Hematopoietic multipotent progenitor cell treated with erythropoietin and hydrocortisone succinate and interleukin-3 and kit ligand, for 17 days (in vitro differentiated cells): ENCODE measurements at places on chromosomes 13 and 19.

GRCh38 chr13:79745081-79745480 lies 264.1 kb downstream of the NDFIP2 start:
- DNase-seq, result no peak

DNA sequence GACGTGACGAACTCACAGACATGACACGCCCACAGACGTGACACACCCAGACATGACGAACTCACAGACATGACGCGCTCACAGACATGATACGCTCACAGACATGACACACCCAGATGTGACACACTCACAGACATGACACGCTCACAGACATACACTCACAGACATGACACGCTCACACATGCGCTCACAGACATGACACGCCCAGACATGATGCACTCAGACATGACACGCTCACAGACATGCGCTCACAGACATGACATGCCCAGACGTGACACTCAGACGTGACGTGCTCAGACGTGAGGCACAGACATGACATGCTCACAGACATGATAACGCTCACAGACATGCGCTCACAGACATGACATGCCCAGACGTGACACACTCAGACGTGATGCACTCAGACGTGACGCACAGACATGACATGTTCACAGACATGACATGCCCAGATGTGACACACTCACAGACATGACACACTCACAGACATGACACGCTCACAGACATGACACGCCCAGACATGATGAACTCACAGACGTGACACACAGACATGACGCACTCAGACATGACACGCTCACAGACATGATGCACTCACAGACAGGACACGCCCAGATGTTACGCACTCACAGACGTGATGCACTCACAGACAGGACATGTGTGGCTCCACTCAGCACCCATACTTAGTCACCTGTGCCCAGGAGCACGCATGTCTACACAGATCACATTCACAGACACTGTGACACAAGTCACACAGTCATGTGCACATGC lies 8.1 kb downstream of the ERFL start:
- no peak for DNase-seq

- peak; percentile 57 for DNase-seq
These were observed 591 bp downstream of the DEDD2 start for GRCh38 chr19:42216653-42217519.

DNA sequence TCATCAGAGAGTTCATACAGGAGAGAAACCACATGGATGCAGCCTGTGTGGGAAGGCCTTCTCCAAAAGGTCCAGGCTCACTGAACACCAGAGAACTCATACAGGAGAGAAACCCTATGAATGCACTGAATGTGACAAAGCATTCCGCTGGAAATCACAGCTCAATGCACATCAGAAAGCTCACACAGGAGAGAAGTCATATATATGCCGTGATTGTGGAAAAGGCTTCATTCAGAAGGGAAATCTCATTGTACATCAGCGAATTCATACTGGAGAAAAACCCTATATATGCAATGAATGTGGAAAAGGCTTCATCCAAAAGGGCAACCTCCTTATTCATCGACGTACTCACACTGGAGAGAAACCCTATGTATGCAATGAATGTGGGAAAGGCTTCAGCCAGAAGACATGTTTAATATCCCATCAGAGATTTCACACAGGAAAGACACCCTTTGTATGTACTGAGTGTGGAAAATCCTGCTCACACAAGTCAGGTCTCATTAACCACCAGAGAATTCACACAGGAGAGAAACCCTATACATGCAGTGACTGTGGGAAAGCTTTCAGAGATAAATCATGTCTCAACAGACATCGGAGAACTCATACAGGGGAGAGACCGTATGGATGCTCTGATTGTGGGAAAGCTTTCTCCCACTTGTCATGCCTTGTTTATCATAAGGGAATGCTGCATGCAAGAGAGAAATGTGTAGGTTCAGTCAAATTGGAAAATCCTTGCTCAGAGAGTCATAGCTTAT lies 17.7 kb downstream of the ZNF613 start:
- DNase-seq, result no peak

DNA sequence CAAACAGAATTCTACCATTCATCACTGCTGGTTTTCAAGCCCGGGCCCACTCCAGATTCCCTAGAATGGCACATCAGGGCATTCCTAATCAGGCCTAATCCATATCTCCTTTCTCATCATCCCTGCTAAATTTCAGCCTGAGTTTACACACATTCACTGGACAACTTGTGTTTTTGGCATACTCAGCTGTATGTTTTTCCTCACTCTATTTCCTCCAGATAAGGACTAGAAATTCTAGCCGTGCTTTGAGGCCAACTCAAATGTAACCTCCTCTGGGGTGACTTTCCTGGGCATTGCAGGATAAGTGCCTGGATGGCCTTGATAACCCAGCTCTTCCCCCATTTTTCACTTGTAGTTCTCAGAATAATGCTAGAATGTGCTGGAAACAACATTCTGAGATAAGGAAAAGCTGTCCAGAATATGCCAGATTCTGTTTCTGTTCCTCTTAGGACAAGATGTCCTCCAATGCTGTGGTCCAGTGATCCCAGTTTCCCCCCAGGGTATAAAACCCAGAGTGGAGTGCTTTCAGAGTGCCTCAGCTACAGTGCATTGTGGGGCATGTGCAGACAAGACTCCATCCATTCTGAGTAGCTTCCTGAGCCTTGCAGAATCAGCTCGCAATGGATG lies 66.9 kb upstream of the CLDN10 start:
- no peak for DNase-seq

DNA sequence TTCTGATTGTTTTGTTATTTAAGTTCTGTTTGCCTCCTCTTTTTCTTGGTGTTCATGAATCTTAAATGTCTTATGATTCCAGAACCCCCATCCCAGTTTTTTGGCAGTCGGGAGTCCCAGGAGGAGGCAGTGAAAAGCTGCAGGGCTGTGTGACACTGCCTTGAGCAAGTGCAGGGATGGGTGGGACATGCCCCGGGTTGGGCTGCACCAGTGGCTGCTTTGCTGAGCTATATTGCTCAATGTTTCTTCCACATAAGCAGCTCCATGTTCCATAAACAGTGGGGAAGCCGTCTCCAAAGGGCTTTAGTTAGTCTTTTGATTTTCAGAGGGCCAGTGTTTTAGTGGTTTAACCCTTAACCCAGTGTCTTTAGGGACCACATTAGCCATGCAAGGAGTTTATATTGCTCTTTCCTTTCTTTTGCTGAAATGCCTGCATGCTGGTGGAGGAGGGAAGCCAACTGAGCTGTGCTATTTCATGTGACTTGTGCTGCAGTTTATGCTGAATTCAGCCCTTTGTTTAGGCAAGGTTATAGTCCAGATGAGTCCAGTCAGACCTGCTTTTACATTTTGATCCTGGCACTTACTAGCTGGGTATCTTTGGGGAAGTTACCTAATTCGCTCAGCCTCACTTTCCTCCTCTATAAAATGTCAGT lies 13.1 kb downstream of the ATP8A2 start:
- DNase-seq, result no peak

- DNase-seq, result peak; percentile 81
These were observed 18.4 kb upstream of the KCTD15 start for GRCh38 chr19:33778089-33778791.

DNA sequence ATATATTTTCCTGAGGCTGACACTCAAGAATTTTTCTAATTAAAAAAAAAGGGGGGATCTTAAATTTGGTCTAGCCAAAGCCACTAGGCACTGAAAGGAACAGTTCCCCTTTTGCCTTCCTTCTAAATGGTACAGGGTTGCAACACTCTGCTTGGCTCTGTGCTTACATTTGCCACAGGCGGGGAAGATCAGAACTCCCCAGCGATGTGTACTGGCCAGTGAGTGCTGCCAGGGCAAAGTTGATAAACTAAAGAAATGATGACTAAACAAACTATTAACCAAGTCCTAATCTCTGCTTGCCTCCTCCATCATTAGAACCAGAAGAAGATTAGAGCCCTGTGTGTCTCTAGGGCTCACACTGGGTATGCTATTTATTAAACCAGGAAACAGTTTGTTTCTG lies 75.3 kb upstream of the SCEL start:
- DNase-seq, result no peak

GRCh38 chr13:33051632-33052031 lies 35.4 kb downstream of the KL start:
- no peak for DNase-seq

- DNase-seq, result no peak
These were observed 1007.2 kb downstream of the PCDH9 start for GRCh38 chr13:66222926-66223325.

DNA sequence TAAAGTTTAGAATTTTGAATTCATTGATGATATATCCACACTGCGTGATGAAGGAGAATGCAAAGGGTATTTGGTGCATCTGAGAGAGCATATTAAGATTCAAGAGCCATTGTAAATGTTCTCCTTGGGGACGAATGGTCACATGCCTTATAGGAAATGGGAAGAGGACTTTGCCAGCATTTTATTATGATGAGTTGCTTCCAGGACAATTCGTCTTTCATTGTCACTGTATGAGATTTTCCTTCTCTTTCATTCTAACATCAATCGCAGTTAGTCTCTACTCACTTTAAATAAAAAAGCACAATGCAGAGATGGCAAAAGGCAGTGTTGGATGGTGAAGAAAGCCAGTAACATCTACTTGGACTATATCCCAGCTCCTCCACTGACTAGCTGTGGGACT lies 21.4 kb downstream of the WDFY2 start:
- DNase-seq, result no peak

- no peak for DNase-seq
These were observed 52.5 kb upstream of the UQCRFS1 start for GRCh38 chr19:29265436-29265835.

DNA sequence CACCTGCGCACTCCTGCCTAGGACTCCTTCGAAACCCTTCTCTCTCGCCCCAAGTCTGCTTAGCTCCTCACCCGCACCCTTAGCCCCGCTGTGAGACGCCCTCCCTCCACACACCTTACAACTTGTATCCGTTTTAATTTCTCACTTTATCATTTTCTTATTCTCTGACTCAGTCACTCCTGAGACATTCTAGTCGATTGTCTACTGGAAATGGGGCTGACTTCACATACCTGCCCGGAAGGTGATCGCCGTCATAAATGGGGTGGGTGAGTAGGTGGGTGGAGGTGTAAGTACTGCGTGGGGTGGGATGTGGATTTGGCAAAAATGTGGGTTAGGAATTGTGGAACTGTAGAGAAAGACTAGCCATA lies 714 bp downstream of the NDFIP2 start:
- DNase-seq, result no peak

- no peak for DNase-seq
These were observed 36.8 kb downstream of the GPR42 start for GRCh38 chr19:35407619-35408018.

- no peak for DNase-seq
These were observed 394.3 kb upstream of the HTR2A start for GRCh38 chr13:47291107-47291656.

DNA sequence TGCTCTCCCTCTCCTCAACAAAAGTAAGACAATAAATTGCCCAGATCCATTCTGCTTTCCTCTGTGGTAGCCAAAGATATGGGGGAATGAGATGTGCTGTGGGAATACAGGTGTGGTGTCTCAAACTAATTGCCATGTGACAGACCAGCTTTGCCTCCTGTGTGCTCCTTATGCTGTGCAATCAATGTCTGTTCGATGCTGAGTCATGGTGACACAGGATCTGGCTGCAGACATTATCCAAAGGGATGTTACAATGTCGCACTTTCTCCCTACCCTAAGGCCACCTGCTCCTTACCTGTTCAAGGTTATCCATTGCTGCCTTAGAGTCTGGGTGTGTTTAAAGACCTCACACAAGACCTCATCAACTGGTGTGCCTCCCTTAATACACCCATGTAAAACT lies 32.5 kb downstream of the FGF14 start:
- DNase-seq, result no peak

DNA sequence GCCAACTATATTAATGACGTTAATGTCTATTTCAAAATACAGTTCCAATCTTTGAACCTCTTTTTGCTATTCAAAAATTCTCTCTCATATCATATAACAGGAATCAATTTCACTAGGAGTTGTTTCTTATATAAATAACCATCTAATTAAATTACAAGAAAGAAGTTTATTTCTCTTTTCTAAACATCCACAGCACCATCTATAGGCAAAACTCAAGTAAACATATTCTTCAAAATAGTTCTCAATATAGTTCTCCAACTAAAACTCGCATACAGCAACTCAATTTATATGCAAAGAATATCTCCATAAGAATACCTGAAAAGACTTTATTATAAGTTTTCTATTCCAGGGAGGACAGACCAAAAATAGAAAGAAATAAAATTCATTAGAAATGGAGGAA lies 65.6 kb downstream of the RBM26 start:
- no peak for DNase-seq

- DNase-seq, result no peak
These were observed 441.5 kb upstream of the KLF12 start for GRCh38 chr13:74575729-74576125.
